NCI-H2081 (cell line): ENCODE measurements at places on chromosomes 2 and 18.

DNA sequence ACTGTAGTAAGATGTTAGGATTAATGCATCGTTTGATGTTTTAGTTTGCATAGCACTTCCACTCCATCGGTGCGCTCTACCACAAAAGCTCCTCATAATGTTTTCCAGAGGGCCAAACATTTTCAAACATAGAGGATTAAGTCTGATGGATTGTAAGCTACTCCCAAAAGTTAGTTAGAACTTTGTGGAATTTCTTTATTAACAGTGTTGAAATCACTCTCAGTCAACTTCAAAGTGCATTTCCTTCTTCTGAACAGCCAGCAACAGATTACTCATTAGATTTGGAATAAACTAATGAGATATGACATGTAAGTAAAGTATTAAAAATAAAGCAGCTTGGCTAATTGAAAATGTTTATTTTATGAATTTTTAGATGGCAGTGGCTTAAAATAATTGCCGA is 30.1 kb upstream of the CTAGE1 start:
- DNase-seq = no peak

DNA sequence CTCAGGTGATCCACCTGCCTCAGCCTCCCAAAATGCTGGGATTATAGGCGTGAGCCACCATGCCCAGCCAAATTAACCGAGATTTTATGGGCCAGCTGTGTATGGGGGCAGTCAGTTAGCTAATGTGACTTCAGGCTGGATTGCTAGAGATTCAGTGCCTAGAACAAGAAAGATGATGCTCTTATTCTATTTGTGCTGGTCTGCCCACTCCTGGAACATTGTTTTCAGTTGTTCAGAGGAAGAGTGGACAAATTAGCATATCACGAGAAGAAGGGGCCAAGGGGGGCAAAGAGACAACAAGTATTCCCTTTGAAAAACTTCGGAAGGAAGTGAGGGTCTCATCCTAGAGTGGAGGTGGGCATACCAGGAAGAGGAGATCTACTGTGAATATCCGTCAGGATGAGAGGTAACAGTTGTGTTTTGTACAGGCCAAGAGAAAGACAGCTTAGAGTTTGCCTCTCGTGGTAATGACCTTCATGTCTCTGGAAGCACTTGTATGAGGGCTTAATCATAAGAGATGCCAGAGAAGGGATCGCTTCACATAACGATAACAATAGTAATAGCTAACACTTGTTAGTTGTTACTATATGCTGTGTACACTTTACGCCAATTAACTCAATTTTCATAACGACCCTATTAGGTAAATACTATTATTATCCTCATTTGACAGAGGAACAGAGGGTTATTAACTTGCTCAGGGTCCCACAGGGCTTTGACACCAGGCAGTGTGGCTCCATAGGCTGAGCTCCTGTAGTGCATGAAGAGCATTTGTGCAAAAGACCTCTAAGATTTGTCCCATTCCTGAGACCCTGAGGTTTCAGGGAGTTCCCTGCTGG is 138.3 kb downstream of the DDX1 start:
- DNase-seq = no peak

DNA sequence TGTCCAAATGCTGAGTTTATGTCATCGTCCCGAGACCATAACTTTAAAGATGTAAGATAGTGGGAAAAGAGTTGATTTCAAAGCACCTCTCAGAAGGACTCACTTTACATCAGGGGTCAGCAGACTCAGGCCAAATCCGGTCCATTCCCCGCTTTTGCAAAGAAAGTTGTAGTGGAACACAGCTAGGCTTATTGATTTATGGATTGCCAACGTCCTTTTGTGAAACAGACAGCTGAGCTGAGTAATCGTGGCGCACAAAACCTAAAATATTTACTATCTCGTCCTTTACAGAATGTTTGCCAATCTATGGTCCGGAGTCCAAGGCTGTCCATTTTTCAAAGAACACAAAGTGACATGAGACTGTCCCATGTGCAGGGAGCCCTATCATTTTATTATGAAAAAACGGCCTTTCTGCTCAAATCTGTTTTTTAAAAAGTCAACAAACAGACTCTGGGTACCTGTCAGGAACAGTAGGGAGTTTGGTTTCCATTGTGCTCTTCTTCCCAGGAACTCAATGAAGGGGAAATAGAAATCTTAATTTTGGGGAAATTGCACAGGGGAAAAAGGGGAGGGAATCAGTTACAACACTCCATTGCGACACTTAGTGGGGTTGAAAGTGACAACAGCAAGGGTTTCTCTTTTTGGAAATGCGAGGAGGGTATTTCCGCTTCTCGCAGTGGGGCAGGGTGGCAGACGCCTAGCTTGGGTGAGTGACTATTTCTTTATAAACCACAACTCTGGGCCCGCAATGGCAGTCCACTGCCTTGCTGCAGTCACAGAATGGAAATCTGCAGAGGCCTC is at the start of gene IL1RN:
IL1RN (plus strand) TSS at position 754 of the 801 bp plus-strand sequence; CDS start at position 781, 27 bp downstream.
- no peak for DNase-seq

DNA sequence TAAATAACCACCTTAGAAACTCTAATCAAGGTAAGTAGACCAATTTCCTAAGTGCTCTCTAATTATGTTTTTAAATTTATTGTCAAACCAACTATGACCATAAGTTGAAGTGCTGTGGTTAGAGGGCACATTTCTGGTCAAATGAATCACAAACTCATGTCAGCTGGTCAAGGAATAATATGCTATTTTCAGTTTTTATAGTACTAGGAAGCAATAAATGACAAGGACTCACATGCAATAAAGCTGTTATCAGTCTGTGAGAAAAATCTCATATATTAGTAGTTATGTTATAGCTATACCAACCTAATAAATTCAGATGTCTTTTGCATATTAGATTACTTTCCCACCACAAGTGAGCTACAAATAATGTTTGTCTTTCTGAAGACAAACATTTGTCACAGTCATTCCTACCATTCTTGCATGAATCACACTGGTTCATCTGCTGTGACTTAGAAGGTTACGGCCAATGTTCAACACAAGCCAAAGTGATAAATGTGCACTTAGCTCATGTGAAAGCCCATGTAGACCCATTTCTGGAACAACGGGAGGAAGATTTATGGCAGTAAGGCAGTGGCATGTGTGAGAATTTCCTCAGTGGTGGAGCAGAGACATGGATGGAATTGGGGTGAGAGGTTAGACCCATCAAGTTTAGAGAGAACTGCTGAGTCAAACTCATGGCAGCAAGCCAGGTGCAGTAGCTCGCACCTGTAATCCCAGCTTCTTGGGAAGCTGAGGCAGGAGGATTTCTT is 27.4 kb upstream of the CCNYL1 start:
- no peak for DNase-seq

DNA sequence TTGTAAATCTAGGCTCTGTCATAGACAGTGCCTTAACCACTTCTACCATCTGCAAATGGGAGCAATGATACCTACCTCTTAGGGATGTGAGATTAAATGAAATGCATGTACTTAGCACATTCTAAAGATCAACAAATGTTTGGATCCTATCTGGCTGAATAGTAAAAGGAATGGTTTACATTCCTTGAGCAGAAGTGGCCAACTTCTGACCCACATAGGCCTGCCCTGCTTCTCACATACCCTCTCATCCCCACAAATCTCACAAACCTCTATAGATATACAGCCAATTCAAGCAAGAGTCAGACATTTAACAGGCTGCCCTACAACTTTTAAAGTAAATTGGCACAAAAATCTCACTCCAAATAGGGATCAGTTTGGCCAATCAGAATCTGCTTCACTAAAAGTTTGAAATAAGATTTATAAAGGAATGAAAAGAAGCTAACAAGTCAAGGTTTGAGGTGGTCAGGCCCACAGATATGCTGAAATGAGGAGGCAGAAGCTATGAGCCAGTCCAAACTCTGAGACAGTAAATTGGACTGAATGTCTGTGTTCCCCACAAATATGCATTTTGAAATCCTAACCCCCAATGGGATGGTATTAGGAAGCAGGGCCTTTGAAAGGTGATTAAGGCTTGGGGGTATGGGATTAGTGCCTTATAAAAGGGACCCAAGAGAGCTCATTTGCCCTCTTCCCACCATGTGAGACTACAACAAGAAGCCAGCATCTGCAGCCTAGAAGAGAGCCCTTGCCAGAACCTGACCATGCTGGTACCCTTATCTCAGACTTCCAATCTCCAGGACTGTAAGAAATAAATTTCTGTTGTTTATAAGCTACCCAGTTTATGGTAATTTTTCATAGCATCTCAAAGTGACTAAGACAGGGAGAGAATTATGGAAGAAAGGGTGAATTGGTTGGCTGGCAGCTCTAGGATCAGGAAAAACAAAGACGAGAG is 227.8 kb upstream of the RBMS1 start:
- no peak for DNase-seq

- peak; percentile 12 for DNase-seq
Measured at GRCh38 chr2:43745457-43745856, 28.4 kb upstream of the DYNC2LI1 start.

GRCh38 chr2:26016012-26016705 is 17.7 kb upstream of the RAB10 start:
- no peak for DNase-seq

DNA sequence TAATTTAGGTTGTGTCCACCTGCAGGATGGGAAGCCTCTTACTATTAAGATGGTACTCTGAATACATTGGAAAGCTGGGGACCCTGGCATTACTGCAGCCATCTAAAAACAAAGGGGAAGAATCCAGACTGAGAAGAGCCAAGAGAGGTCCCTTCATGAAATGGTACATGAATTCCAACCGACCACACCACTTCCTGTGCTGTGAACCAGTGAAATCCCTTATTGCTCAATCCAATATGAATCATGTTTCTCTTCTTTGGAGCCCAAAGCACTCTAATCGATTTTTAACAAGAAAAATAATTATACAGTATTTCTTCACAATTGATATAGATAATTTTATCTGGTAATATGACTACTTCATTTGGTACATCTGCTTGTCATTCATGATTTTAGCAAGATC is 479.7 kb upstream of the RAB6C start:
- DNase-seq = no peak

GRCh38 chr2:86189782-86190416 is 5.4 kb downstream of the IMMT start:
- DNase-seq = no peak

DNA sequence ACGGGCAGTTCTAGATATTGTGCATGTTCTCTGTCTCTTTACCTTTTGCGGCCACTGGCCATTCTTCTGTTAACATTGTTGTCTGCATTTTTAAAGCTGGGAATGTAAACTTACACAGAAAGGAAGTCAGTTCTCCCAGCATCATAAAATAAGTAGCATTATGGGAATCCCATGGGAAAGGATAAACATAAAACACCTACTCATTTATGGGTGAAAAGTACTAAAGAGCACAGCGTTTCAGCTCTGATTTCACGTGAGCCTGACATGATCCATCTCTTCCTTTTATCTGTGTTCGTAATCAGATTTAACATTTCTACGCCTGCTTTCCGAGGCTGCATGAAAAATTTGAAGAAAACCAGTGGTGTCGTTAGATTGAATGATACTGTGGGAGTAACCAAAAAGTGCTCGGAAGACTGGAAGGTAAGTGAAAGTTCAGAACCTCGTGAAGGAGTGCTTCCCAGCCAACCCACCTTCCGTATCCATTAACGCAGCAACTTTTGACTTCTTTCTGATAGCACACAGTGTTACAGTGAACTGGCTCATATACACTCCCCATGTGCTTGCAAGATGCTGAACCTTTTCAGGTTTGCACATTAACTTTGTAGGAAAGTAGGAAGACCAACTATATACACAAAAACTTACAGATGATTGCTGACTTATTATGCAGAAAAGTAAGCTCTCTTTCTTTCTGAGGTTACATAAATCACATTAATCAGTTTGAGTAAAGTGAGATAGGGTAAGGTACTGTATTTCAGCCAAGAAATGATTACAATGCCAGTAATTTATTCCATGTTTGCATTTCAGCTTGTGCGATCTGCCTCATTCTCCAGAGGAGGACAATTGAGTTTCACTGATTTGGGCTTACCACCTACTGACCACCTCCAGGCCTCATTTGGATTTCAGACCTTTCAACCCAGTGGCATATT is 86.5 kb upstream of the TTC39C start:
- peak; percentile 42 for DNase-seq

GRCh38 chr2:144621266-144621665 is 101.3 kb upstream of the ZEB2 start:
- DNase-seq = no peak

- DNase-seq = no peak
Measured at GRCh38 chr2:74873012-74873665, 39.2 kb downstream of the HK2 start.
